Kidney (tissue), 22 donors: ENCODE measurements at places on chromosomes 1 and 21.

- no peak overlapping the region for H3K4me3 ChIP-seq
- H3K4me1 ChIP-seq = no peaks in the 10 kb centered on the region
- H3K27ac ChIP-seq = no peak overlapping the region
- no peak for DNase-seq
- no peaks in the 10 kb centered on the region for H3K36me3 ChIP-seq
- H3K27me3 ChIP-seq = no peaks in the 10 kb centered on the region
Observed at GRCh38 chr1:83961571-83962295, 37.2 kb downstream of the TTLL7 start.

DNA sequence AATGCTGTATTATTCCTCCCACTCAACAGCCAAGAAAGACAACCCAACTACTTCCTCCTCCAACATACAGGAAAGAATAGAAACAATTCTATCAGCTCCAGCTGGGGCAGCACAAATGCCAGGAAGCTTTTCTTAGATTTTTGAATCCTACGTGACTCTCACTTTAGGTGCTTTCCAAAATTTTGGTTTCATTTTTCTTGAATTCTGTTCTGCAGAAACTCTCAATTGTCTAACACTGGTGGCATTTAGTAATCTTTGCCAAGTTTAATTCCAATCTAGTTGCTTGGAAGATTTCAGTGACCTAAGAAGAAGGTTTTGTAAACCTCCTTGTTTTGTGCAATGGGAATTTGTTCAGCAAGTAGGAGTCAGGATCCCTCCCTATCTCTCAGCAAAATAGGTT lies 37.1 kb upstream of the DOCK7 start:
- peaks cover 9% of the 10 kb centered on the region for H3K4me1 ChIP-seq
- H3K36me3 ChIP-seq = no peaks in the 10 kb centered on the region
- H3K27ac ChIP-seq = no peak overlapping the region
- DNase-seq = no peak

DNA sequence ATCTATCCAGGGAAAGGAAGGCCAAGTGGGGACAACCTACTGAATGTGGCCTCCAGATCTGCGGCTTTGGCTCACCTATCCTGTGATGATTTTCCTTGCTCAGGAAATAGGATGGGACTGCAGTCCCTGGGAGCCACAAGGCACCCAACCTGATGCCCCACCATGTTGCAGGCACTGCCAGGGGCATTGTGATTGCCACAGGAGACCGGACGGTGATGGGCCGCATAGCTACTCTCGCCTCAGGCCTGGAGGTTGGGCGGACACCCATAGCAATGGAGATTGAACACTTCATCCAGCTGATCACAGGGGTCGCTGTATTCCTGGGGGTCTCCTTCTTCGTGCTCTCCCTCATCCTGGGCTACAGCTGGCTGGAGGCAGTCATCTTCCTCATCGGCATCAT lies 11.8 kb downstream of the ATP1A2 start:
- H3K27ac ChIP-seq = no peak overlapping the region
- DNase-seq = peak; percentile 33
- no peaks in the 10 kb centered on the region for H3K36me3 ChIP-seq
- no peak overlapping the region for H3K4me3 ChIP-seq
- H3K27me3 ChIP-seq = no peaks in the 10 kb centered on the region

DNA sequence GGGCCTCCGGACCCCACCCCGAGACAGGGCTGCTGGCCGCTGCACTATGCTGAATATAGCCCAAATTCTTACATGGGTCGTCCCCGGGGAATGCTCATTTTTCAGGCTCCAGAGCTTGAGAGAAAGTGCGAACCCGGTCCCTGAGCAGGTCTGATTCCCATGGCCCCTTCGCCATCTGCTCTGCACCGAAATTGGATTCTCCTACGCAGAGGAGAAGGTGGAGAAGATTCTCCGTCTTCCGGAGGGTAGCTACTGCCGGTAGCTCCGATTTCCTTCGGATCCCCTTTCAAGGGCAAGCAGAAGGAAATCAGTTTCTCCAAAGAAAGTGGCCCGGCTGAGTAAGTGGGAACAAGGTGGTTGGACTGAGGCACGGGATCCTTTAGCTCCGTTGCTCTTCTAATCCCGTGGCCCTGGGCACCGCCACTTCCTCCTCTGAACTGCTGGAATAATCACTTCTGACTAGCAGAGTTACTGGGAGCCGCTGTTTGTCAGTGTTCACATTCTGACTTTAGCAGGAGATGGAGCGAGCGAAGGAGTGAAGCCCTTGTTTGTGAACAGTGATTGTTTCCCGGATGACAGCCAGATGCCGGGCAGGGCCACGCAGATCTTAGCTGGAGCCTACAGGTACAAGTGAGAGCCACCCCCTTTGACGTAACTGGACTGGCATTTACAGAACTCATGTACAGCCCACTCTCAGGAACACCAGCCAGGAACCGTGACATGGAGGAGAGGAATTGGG lies 1.1 kb upstream of the ZNF496 start:
- peaks cover 12% of the 10 kb centered on the region for H3K36me3 ChIP-seq
- peak; percentile 39 for DNase-seq
- peak overlapping the region; percentile 76 for H3K27ac ChIP-seq
- H3K4me1 ChIP-seq = peaks cover 9% of the 10 kb centered on the region
- peak overlapping the region; percentile 65 for H3K4me3 ChIP-seq

GRCh38 chr1:186976700-186977099 lies 148.0 kb downstream of the PLA2G4A start:
- no peak for DNase-seq
- no peaks in the 10 kb centered on the region for H3K27me3 ChIP-seq
- H3K4me1 ChIP-seq = no peaks in the 10 kb centered on the region
- no peaks in the 10 kb centered on the region for H3K36me3 ChIP-seq
- H3K27ac ChIP-seq = no peak overlapping the region

- H3K4me3 ChIP-seq = peak overlapping the region; percentile 74
- peak overlapping the region; percentile 95 for H3K27ac ChIP-seq
- peaks cover 13% of the 10 kb centered on the region for H3K4me1 ChIP-seq
- H3K27me3 ChIP-seq = no peaks in the 10 kb centered on the region
Observed at GRCh38 chr1:36225283-36225899, 1.1 kb downstream of the THRAP3 start.

DNA sequence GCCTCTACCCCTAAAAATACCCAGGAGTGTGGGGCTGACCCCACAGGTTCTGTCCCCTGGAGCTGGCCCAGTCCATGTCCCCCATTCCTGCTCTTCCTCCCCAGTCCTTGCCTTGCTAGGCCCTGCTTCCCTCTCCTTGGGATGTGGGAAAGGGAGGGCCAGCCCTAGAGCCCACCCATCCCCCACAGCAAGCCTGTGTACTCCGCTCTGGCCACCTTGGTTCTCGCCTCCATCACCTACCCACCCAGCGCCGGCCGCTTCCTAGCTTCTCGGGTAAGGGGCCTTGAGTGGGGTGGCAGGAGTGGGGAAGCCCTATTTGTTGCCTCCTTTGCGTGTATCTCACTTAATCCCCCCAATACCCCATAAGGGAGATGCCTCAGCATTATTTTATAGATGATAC lies 6.7 kb downstream of the CLCNKB start:
- no peak for DNase-seq
- H3K36me3 ChIP-seq = peaks cover 6% of the 10 kb centered on the region
- no peaks in the 10 kb centered on the region for H3K4me1 ChIP-seq
- H3K4me3 ChIP-seq = no peak overlapping the region
- no peak overlapping the region for H3K27ac ChIP-seq

- no peak for DNase-seq
- H3K27me3 ChIP-seq = no peaks in the 10 kb centered on the region
- H3K27ac ChIP-seq = no peak overlapping the region
- H3K4me1 ChIP-seq = no peaks in the 10 kb centered on the region
Observed at GRCh38 chr1:215192306-215192705, 109.8 kb downstream of the KCNK2 start.

- no peaks in the 10 kb centered on the region for H3K4me1 ChIP-seq
- H3K36me3 ChIP-seq = no peaks in the 10 kb centered on the region
- no peaks in the 10 kb centered on the region for H3K27me3 ChIP-seq
- no peak overlapping the region for H3K4me3 ChIP-seq
- H3K27ac ChIP-seq = no peak overlapping the region
- DNase-seq = no peak
Observed at GRCh38 chr1:209219791-209220524, 363.6 kb upstream of the CAMK1G start.
